ENCODE measurements at places on chromosomes 1 and 21.

DNA sequence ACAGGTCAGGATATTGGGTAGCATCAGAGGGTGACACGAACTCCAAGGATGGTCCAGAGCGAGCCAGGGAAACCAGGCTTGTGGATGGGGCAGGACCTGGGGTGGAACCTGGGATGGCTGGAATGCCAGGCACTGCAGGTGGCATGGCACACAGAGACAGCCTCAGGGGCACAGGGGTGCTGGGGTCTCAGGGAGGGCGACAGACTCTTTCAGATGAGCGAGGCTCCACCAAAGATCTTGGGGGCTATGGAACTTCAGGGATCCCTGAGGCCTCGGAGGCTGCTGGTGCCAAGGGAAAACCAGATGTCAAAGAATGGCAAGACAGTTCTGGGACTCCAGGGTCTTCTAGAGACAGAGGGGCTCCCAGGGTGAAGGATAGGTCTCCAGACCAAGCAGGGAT is 21.4 kb downstream of the IGFN1 start:
- no peak for DNase-seq

GRCh38 chr1:24327891-24328290 is 8.7 kb downstream of the GRHL3 start:
- no peak for DNase-seq

DNA sequence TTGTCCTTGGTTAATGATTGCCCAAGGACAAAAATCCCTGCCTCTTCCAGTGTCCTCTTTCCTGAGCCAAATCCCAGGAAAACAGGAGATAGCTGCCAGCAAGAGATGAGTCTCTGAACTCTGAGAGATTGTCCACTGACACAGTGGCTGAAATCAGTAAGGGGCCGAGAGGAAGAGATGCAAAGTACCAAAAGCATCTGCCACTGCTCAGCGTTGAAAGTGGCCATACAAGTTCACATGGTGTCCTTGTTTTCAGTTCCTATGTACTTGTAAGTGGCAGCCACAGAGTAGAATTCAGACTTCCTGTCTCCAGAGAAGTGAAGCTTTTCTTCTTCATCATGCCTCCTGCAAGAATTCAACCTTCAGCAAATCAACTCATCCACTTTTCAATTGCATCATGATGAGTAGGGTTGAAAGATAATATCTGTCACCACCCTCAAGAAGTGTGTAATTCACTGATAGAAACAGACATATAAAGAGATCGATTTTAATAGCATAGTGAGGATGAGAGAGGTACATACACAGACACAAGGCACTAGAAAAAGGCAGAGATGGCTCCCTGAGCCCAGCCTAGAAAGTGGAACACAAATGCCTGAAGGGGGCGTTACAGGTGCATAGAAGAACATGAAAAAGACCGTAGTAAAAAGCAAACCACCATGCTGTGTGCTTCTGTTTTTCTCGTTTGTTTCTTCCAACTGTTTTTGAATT is 185.8 kb downstream of the MRPL39 start:
- peak; percentile 82 for DNase-seq

GRCh38 chr1:218525031-218525430 is 179.9 kb downstream of the TGFB2 start:
- DNase-seq, result no peak

- no peak for DNase-seq
These were observed 89.6 kb upstream of the GPR88 start for GRCh38 chr1:100448366-100448765.

GRCh38 chr1:64956733-64957441 is 9.5 kb downstream of the JAK1 start:
- peak; percentile 40 for DNase-seq

- DNase-seq, result no peak
These were observed 160.7 kb downstream of the OLFM3 start for GRCh38 chr1:101835988-101836387.

- DNase-seq, result no peak
These were observed 19.4 kb upstream of the SLAMF6 start for GRCh38 chr1:160542303-160542945.

DNA sequence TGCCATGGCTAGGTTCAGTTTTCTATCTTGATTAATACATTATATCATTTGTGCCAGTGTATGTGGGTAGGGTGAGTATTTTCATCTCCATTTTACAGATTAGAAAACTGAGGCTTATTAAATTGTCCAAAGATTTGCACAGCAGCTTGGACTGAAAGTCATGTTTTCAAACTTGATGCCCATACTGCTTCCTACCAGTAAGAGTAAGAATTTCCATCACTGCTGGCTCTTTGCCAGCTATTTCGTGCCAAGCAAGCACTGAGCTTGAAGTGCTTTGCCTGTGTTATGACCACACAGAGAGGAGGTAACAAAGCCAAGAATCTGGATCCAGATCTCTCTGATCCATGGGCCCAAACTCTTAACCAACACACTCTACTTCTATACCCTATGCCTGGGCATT is 295.0 kb downstream of the VAV3 start:
- DNase-seq, result no peak

- DNase-seq, result peak; percentile 27
These were observed 953 bp upstream of the BRWD1 start for GRCh38 chr21:39314143-39315027.

DNA sequence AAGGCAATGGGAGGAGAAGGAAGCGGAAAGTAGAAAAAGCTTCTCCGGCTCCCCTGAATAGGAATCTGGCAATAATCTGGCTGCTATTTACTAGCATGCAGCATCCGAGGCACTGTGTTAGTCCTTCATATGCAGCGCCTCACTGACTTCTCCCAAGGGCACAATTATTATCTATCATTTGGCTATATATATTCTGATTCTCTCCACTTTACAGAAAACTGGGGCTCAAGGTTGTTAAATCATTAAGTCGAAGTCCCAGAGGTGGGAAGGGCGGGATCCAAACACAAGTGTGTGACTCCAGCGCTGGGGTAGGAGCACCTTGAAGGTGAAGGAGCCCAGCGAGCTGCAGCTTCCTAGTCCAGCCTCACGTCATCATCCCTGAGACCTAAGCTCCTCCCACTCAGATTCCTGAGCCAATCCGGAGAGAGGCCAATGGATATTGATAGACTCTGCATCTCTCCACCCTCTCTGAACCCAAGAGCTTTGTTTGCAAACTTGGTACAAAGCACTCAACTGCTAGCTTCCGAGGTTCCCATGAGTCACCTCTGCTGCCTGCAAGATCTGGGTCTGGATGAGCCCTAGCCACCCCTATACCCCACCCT is 16.6 kb upstream of the EYA3 start:
- no peak for DNase-seq

GRCh38 chr1:91730801-91731732 is 154.9 kb downstream of the TGFBR3 start:
- peak; percentile 27 for DNase-seq

DNA sequence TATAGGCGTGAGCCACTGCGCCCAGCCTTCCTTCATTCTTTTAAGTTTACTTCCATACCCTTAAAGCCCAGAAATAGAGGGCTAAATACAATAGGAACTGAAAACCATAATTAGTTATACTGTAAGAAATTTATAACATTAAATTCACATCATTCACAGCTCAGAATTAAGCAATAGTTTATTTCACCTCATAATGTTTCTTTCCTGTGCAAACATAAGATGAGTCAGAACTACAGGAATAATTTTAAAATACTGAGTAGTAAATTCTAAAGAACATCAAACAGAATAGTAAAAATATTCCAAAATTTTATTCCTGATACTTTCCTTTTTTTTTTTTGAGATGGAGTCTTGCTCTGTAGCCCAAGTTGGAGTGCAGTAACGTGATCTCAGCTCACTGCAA is 24.1 kb downstream of the POGZ start:
- DNase-seq, result no peak

DNA sequence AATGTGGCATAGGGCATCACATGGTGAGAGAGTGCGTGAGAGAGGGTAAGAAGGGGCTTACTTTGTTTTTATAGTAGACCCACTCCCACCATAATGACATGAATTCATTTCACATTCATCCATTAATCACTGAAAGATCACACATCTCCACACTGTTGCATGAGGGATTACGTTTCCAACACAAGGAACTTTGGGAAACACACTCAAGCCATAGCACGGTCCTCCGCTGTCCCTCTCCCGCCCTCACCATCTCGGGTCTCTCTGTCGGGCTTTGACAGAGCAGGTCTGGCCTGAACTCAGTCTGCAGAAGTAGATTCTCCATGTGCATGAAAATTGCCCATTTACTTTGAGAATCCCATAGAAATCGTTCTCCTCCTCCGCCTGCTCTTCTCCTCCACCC is 312.2 kb downstream of the MATN1 start:
- no peak for DNase-seq

GRCh38 chr1:177088966-177089365 is 75.5 kb downstream of the ASTN1 start:
- no peak for DNase-seq
